RWPE2 (cell line): ENCODE measurements at places on chromosomes 4 and X.

- DNase-seq, result no peak
These were observed 101.3 kb downstream of the TSPAN7 start for GRCh38 chrX:38662640-38663039.

DNA sequence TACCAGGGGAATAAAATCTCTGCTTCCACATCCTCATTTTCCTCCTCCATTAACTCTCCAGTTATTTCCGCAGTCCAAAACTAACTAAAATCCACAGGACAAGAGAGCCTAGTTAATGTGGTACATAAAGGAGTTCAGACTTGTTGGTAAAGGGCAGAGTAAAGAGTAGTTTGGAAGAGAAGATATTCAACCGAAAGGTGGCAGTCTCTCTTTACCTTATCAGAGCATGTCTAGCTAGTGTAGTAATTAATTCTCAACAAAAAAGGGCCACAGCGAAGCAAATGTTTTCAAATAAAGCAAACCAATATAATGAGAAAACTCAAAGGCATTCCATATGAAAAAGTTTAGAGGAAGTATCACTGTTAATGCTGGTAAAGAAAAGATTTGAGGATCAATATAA, 286.5 kb downstream of the GLUD2 start:
- no peak for DNase-seq

DNA sequence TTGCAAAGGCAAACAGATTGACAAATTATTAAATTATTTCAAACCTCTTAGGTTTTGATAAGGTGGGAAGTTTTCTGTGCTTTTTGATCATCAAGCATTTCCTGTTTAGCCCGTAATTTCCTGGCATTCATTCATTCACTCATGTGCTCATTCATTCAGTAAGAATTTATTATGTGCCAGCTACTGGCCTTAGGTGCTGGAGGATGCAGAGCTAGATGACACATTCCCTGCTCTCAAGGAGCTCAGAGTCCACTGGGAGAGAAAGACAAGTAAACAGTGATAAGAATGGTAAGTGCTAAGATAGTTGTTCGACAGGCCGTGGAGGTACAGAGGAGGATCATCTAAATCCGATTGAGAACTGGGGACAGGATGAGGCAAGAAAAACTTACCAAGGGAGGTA, 153.0 kb downstream of the DCTD start:
- no peak for DNase-seq

- DNase-seq, result no peak
These were observed 26.5 kb downstream of the HAND2 start for GRCh38 chr4:173503330-173504180.

- no peak for DNase-seq
These were observed 105.7 kb upstream of the GATB start for GRCh38 chr4:151866592-151866918.

DNA sequence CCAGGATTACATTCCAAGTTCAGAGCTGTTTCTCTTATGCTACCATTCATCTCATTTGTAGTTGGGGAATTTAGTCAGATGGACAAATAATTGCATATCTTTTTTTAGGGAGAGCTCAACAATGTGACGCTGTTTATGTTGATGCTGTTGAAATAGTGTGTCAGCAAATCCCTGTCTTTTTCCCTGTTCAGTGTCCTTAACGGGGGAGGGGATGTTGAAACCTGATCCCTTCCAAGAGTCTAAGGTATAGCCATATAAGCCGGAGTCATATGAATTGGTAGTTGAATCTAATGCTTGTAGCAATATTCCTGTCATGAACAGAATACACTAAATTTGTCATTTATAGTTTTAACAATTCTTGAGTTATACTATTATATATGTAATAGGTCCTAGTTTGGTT, 293.5 kb upstream of the FAT1 start:
- no peak for DNase-seq

DNA sequence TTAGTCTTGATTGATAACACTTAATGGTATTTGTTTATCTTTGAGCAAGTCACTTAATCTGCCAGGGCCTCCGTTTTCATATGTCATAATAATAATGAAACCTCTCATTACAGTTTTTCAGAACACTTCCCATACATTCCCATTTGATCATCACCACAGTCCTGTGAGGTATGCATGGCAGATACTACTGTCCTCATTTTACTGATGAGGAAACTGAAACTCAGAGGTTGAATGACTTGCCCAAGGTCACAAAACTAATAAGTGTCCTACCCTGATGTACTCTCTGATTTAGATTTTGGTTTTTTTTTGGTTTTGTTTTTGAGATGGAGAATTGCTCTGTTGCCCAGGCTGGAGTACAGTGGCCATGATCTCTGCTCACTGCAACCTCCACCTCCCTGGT, 25.7 kb downstream of the ZFX start:
- DNase-seq, result no peak

GRCh38 chrX:15217161-15217560, 52.7 kb downstream of the ASB9 start:
- no peak for DNase-seq

DNA sequence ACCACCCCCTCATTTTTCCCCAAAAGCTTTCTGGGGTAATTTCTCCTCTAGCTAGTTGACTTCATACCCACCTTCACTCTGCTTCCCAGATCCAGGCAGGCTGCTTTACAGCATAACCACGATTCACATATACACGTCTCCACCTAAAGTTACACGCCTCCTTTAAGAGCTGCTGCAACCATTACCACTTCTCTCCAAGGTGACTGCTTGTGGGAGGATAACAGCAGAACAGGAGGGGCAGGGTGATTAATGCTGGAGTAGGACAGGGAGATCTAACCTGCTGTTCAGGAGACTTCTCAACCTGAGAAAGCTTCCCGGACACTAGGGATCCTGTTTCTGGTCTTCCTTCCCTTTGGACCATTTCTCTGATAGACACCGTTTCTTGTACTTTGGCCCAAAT, 77.4 kb downstream of the MGST2 start:
- no peak for DNase-seq

DNA sequence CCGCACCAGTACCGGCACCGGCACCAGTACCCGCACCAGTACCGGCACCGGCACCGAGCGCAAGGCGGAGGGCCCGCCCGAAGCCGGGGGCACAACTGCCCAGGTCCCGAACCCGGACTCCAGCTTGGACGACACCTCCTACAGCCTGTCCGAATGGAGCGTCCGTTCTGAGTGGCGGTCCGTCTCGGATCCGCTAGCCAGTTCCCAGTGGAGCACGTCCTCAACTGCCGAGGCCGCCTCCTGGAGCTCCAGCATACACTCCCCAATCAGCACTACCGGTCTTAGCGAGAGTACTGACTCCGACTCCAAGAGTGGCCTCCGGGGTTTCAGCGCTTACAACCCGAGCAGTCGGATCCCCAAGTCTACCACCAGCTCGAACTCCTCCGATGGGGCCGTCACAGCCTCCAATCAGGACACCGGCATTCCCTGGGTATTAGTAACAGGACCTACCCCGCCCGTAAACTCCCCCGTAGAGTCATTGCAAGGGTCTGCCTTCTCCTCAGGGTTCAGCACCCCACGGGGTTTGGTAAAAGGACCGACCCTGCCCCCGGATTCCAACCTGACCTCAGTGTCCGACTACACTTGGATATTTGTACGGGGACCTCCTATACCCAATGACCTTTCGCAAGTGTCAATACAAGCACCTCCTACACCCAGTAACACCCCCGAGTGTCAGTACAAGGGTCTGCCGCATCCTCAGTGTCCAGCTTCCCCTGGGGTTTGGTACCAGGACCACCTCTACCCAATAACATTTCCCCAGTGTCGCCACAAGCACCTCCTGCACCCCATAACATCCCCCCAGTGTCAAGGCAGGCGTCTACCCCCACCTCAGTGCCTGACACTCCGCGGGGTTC, 721 bp upstream of the MAOA start:
- DNase-seq, result peak; percentile 52

DNA sequence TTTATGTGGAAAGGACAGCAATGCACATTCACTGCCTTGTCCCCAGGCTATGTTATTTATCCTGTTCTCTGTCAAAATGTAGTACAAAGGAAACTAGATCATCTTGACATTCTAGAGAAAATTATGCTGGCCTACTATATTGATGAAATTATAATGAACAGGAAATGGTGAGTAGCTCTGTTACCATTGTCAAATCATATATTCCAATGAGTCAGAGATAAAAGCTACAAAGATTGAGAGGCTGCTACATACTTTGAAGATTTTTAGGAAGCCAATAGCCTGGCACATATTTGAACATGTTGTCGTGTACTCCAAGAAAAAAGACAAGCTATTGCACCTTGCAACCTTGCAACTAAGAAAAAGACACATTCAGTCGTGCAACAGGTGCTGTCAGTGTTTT, 52.7 kb upstream of the TET2 start:
- DNase-seq, result no peak

DNA sequence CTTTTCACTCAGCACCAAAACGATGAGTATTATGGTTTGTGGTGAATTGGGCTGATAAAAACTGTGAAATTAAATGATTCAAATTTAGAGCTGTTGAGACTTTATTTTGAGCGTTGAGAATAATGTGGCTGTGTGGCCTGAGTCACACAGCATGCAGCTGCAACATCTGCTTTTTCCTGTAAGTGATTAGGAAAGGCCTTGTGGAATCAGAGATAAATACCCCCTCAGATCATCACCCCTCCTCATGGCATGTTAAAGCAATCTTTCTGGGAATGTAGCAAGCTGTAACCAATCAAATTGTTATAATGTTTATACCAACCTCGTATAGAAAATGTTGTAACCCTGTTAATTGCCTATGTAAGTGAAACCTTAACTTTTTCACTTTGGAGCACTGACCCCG, 90.0 kb upstream of the GRPR start:
- no peak for DNase-seq

- DNase-seq, result no peak
These were observed 102.7 kb upstream of the FAM9C start for GRCh38 chrX:13147147-13147546.

DNA sequence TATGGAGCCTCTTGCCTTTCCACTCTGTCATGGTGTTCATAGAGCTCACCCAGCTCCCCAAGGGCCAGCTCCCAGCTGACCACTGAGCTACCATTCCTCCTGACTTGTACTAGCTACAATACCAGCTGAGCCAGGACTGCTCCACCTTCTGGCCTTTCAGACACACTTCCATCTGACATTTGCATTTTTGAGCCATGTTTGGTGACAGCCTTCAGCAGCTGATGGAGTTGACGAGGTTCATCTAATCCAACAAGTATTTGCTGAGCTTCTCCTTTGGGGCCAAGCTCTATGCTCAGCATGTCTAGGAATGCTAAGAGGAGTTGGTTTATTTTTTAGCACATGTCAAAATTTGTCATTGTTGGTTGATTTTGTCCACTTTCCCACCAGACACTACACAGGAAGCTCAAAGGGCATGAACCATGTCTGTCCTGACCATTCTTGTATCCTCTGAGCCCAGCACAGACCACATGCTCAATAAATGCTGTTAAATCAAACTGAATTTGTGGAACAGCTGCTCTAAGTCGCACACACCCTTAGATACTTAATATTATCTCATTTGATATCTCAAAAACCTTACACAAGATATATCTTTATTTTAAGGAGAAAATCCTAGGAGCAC, 142.6 kb upstream of the PPARGC1A start:
- DNase-seq, result no peak

- no peak for DNase-seq
These were observed 819 bp downstream of the PDLIM3 start for GRCh38 chr4:185534511-185534865.

- no peak for DNase-seq
These were observed 315.9 kb downstream of the MAPK10 start for GRCh38 chr4:86043755-86044592.

- DNase-seq, result no peak
These were observed 97.3 kb downstream of the NKX6-1 start for GRCh38 chr4:84401701-84402306.

DNA sequence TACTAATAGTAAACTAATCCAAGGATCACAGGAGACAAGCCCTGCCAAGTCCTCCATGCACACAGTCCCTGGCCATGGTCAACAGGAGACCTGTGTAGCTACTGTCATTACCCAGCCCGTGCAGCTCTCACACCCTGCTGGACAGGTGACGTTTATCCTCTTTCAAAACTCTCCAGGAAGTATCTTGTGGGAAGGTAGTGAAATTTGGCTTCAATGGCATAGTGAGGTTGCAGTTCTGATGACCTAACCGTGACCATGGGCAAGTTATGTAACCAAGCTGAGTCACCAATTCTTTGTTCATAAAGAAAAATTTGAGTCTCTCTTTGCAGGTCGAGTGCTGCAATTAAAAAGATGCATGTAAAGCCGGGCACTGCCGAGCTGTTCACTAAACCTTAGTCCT, 11.3 kb upstream of the SLC2A9 start:
- no peak for DNase-seq

DNA sequence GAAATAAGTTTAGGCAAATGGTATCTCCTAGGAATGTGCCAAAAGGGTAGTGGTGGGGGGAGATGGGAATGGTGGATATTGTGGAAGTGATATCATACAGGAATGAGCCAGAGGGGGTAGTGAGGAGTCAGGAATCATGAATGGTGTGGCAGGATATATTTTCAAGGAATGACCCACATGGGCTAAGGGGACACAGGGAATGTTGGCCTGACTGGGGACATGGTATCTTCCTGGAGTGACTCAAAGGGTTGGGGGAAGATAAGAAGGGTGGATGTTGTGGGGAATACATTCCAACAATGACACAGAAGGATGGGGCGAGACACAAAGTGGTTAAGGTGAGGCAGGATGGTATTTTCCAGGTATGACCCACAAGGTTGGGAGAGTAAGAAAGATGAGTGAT, 60.6 kb downstream of the MAOA start:
- DNase-seq, result no peak

- no peak for DNase-seq
These were observed 297 bp upstream of the MTMR8 start for GRCh38 chrX:64395568-64395929.

DNA sequence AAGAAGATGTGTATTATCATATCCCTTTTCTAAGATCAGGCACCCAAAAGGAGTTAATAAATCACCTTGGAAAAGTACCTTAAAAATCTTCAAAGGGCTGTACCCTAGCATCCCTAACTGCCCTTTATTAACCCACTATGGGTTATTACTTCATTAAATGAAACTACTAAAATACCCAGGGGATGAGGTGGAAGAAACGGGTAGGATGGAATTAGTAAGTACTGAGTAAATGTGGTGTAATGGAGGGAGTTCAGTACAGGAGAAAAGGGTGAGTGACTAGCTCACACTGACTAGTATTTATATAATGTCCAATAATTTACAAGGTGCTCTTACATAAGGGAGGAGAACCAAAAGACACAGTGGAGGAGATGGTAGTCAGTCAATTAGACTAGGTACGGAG, 51.0 kb upstream of the RASGEF1B start:
- DNase-seq, result no peak

DNA sequence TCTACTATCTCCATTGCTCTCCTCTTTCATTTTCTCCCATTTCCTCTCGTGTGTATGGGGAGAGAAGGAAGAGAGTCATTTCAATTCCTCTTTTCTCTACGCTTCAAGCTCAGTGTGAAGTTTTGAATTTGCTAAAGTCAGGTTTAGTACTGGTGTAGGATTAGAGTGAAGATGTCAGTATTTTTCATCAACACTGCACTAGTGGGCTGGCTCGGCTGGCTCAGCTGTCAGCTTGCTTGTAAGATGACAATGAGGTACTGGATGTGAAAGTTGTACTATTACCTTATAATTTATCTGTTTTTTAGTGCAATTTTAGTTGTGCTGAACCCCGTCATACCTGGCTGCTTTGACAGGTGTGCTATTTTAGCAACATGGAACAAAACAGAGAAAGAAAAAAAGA, 2.1 kb upstream of the SH2D1A start:
- DNase-seq, result no peak

GRCh38 chrX:55754861-55755294, 37.3 kb downstream of the RRAGB start:
- no peak for DNase-seq

GRCh38 chr4:104531390-104531789, 36.7 kb upstream of the CXXC4 start:
- DNase-seq, result no peak
